Naive thymus-derived CD8-positive, alpha-beta T cell (primary cell): ENCODE measurements at places on chromosomes 13 and 19.
A peak's percentile ranks its signal among the peaks of the same experiment; 100 is the strongest.

GRCh38 chr13:44715287-44716230, 139.4 kb upstream of the TSC22D1 start:
- DNase-seq: no peak

GRCh38 chr13:91544723-91545122, 146.3 kb downstream of the GPC5 start:
- DNase-seq: no peak

DNA sequence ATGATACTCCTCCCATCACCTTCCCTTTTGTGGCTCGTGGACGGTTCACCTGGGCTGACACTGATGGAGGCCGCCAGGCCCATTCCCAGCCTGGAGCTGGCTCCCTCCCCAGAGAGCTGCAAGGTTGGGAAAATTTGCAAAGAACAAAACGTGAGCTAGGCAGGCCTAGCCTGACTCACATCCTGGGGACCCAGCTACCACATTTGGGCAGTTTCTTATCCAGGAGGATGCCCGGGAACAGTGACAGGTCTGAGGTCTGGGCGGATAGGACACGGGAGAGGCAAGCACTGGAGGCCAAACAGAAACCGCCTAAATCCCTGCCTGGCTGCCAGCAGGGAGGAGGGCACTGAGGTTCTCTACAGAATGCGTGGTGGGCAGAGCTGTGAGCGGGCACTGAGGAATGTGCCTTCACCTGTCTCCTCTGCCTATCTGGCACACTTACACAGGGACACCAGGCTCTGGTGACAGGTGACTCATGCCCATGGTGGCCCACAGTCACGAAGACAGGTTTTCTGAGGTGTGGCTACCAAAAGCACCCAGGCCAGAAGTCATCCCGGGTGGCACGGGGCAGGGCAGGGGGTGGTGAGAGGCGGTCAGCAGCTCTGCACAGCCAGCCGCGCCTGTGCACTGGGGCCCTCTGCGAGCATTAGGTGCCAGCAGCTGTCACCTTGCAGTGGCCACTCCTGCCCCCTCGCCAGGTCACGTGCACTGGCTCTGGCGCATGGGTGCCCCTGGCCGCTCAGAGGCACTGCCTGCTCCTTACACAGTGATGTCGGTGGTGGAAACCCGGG, 23.2 kb downstream of the SH3GL1 start:
- no peak for DNase-seq

DNA sequence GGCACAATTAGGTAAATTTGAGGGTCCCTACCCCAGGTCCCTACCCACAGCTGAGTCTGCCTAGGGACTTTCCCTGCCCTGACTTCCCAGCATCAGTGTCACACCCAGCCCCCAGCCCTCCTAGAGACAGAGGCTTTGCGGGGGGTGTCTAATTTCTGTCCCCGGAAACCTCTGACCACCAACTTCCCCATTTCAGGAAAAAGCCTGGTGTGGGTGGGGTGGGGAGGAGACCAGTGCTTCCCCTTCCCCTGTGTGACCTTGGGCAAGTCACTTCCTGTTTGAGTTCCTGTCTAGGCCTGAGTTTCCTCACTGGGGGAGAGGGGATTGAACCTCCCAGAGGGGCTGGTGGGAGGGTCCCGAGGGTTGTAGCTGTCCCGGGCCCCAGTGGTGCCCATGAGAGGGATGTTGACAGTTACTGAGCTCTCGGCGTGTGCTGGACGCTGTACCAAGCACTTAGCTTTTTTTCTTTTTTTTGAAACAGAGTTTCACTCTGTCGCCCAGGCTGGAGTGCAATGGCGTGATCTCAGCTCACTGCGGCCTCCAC, 7.9 kb downstream of the VASP start:
- DNase-seq: no peak

- peak; percentile 37 for DNase-seq
These were observed 12.3 kb downstream of the RBM26 start for GRCh38 chr13:79393564-79394249.
